ENCODE measurements at places on chromosomes 11 and 22.

DNA sequence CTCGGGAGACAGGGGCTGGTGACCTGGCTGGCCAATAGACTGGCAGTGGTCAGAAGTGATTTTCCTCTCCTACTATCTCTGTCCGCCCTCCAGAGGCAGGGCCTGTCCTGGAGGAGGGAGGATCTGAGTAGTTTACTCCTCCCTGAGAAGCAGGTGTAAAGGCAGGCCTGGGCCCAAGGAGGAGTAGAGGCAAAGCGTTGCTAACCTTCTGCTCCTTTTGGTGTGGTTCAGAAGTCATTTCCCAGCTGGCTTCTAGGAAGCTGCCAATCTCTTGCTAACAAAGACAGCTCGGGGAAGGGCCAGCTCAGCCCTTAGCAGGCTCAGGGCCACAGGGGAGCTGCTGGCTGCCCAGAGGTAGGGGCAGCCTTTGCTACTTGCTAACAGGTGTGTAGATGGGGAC is 151.1 kb upstream of the NECTIN1 start:
- no peak for DNase-seq

GRCh38 chr11:132475026-132475425 is 1057.3 kb downstream of the OPCML start:
- no peak for DNase-seq

DNA sequence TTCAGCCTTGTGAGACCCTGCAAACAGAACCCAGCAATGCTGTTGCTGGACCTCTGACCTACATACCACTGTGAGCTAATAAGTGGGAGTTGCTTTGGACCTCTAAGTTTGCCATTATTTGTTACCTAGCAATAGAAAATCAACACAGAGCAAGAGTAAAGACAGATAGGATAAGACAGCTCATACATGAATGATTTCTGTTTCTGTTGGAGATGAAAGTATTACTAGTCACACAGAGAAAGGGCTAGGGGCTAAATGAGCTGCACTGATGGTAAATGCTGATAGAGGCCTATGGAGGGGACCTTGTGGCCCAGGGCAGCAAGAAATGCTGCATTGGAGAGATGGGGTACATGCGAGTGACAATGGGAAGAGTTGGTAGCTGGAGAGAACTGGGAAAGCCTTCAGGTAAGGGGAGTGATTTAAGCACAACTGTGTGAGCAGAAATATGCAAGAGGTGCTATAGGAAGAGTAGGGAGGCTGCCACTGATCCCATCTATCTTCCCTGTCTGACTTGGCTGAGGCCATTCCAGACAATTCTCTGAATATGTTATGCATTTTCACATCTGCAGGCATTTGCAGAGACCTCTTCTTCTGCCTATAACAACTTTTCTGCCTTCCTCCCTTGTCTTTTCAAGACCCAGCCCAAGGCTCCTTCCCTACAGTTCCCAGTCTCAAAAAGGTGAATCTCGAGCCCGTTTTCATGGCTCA is 46.1 kb upstream of the SYN3 start:
- no peak for DNase-seq

- no peak for DNase-seq
Measured at GRCh38 chr11:34408580-34409172, 30.1 kb upstream of the CAT start.

- DNase-seq, result no peak
Measured at GRCh38 chr11:115154355-115154736, 349.9 kb downstream of the CADM1 start.

GRCh38 chr22:46844606-46845210 is 82.3 kb downstream of the TBC1D22A start:
- DNase-seq, result no peak
